EH (cell line): ENCODE measurements at places on chromosomes 13 and 19.

GRCh38 chr19:50702871-50703829, 16.5 kb downstream of the SHANK1 start:
- DNase-seq = peak; percentile 48

- no peak for DNase-seq
Observed at GRCh38 chr13:113832205-113832604, 31.7 kb downstream of the GAS6 start.

DNA sequence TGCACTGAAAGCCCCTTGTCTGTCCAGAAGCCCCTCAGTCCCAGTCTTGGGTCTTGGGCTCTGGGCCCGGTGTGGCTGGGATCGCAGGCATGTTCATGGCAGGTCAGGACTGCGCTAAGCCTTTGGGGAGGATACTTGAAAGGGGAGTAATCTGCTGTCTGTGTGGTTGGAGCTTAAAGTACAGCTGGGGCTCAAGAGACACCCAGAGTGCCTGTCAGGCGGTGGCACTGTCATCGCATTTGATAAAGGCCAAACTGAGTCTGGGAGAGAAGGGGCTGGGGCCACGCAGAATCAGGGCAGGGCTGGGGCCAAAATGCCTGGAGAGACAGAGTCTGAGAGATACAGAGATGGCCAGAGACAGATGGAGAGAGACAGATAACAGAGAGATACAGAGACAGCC, 4.2 kb upstream of the CILP2 start:
- DNase-seq = no peak

GRCh38 chr13:25192489-25192888, 20.4 kb upstream of the AMER2 start:
- DNase-seq = no peak

DNA sequence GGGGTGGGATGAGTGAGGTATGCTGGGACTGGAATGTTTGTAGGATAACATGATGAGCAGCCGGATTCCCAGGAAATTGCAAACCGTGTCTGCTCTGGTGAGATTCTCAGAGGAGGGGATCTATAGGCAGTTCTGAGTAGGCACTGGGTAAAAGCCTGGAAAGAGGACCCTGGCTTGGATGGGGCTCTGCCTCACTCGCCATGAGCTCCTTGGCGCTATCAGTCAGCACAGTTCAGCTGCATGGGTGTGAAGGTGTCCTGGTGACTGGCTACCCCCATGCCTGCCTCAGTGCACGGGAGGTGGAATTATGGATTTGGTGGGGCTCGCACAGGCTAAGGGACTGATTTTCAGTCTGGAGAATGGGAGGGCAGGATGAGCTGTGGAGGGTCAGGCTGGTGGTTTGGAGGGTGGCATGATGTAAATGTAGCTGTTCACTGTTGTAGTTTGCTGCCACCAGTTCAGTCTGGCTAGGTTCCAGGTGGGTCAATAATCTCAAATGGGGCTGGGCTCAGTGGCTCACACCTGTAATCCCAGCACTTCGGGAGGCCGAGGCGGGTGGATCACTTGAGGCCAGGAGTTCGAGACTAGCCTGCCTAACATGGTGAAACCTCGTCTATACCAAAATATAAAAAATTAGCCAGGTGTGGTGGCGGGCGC, 9.2 kb upstream of the ZNF627 start:
- DNase-seq = no peak

- no peak for DNase-seq
Observed at GRCh38 chr13:104854007-104854406, 1681.5 kb downstream of the EFNB2 start.

DNA sequence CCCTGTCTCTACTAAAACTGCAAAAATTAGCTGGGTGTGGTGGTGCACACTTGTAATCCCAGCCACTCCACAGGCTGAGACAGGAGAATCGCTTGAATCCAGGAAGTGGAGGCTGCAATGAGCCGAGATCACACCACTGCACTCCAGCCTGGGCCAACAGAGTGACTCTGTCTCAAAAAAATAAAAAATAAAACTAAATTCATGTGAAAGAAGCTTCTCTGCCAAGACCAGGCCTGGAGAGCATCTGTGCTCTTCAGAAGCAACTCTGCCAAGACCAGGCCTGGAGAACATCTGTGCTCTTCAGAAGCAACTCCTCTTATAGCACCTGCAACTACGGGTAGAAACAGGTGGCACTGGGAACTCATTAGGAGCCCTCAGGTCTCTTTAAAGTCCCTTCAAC, 37.7 kb downstream of the CRYL1 start:
- no peak for DNase-seq

- peak; percentile 35 for DNase-seq
Observed at GRCh38 chr19:23070353-23071146, 46.3 kb upstream of the ZNF730 start.

DNA sequence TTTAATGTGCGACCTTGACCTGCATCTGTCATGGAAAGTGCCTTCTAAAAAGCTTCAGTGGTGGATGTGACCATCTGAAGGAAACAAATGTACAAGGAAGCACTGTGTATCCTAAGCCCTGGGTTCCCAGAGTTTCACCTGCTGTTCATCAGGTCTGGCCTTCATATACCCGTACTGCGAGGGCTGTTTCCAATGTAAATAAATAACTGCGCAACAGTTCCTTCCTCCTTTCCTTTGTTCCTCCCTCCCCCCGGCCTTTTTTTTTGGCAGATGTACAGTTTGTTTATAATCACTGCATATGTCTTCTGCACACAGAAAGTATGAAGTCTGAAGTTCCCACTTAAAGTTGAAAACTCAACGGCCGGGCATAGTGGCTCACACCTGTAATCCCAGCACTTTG, 5.2 kb downstream of the FAAP24 start:
- DNase-seq = no peak

- DNase-seq = peak; percentile 3
Observed at GRCh38 chr19:23867895-23868294, 46.8 kb upstream of the ZNF726 start.

DNA sequence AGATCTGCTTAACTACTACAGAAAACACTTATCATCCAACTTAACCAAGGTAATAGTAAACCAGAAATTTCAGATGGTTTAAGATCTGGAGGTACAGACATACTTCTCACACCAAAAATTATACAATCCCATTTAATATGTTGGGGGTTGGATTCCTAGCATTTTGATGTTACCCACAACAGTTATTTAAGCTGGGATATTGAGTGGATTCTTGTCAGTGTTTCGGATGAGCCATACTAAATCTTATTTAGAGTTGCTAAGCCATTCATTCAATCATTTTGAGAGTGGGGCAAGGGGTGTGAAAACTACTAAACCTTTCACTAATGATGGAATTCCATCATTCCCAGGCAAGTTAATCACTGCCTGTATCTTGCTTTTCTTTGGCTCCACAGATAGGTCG, 40.6 kb downstream of the KATNAL1 start:
- peak; percentile 31 for DNase-seq

DNA sequence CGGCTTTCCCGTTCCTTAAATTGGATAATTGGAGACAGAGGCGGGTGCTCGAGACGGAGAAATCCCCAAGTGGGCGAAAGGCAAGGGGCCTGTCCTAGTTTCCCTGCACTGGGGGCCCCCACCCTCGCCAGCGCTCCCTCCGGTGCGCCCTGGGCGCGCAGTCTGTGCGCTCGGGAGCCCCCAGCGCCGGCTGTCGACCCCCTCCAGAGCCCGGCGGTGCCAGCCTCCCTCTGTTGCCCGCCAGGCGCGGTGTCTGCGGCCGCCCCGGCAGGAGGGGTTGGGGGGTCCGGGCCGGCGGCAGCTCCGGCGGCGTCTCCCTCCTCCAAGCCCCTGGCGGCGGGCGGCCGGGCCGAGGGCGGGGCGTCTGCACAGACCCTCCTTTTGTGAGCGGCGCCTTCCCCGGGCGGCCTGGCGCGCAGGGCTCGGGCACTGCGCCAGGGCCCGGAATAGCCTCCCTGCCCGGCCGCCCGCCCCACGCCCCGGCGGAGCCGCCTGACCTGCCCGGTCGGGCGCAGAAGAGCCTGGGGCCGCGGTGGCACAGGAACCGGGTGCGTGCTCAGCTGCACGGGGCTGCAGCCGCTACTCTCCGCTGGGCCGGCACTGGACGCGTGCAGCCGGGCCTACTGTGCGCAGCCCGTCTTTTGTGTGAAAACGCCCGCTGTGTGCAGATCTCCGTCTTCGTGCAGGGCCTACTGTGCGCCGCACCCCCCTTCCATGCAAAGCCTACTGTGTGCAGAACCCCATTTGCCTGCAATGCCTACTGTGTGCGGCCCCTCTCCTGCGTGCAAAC, 13.2 kb downstream of the GADD45B start:
- DNase-seq = peak; percentile 71
